Activated CD8-positive, alpha-beta T cell treated with anti-CD3 and anti-CD28 coated beads, Interleukin-2, amount 10 ng/mL, durations not matched to agents 7 days and 5 days (primary cell): ENCODE measurements at places on chromosomes 12 and 14. TPM values are rescaled to one million over a fixed set of nuclear protein-coding genes. Genes with fewer than 3 reads are reported as not detected.

The FZD10 gene
- not detected for total RNA-seq

DNA sequence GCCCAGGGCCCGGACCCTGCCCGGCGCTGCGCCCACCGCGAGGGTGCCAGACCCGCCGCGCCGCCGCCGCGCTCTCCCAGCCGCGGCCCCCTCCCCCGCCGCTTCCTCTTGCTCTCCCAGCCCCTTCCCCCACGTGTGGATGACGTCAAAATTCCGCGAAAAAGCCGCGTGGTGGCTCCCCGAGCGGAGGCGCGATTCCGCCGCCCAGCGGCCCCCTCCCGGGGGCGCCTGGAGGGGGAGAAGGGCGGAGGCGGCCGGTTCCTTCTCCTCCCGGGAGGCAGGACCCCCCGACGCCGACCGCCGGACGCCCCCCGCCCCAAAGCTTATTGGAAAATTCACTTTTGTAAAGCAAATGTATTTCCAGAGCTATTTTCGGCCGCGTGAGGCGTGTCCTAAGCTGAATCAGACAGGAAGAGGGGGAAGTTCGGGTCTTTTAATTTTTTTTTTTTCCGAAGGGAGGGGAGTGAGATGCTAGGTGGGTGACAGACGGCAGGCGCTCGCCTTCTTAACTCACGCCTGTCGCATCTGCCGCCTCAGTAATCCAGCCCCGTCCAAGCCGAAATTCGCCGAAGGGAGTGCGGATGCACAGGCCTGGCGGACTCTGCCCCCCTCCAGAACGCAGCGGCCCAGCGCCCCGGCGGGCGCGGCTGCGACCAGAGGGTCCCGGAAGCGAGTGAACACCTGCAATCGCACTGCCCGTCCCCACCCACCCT lies 4.1 kb upstream of the CCND2 start:
- DNase-seq: peak; percentile 97

DNA sequence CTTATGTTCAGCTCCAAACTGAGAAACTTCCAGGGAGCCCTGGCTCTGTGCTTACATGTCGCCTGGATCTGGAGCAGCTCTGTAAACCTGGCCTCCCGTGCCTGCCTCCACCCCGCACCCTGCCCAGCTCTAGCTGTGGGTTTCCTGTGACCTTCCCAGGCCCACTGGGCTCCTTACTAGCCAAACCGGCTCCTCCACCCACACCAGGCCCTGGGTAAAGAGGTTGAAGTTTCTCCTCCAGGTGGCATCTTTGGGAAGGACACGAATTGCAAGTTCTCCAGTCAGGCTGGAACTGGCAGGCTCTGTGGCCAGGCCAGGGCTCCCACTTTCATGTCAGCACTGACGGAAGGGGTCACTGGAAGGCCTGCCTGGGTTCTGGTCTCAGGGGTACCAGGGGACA lies 60.9 kb upstream of the ZFP36L1 start:
- no peak for DNase-seq

- no peak for DNase-seq
Observed at GRCh38 chr14:53001787-53002378, 51.0 kb upstream of the FERMT2 start.
